ENCODE measurements at places on chromosomes 2 and 18. TPM values are rescaled to one million over a fixed set of nuclear protein-coding genes. Genes with fewer than 3 reads are reported as not detected.
A peak's percentile ranks its signal among the peaks of the same experiment; 100 is the strongest.

DNA sequence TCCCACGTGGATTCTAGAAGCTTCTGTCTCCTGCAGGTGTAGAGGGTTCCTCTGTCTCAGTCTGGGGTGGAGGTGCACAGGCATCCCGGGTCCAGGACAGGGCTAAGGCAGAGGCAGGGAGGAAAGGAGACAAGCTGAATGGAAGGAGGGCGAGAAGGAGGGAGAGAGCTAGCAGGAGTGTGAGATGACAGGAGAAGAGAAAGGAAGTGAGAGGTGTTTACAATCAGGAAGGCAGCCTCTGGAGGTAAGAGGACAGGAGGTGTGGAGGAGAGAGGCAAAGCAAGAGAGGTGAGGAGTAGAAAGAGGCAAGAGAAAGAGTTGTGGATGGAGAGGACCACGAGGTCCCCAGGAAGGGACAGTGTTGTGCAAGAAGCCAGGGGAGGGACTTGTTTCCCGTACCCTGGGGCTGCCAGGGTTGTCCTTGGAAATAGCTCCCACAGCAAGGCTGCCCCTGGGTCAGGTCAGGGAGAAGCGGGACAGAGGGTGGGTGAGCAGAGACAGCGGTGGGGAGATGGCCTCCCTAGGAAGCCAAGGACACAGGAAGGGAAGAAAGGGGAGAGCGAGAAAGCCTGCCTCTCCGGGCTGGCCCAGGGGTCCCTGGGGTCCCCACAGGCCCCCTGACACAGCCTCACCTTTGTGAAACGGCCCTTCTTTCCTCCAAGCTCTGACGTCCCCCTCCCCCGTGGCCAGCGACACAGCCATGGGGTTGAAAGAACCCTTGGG lies 136.9 kb downstream of the CYP26B1 start:
- no peak for DNase-seq

ERMN gene
- not detected for polyA plus RNA-seq

DNA sequence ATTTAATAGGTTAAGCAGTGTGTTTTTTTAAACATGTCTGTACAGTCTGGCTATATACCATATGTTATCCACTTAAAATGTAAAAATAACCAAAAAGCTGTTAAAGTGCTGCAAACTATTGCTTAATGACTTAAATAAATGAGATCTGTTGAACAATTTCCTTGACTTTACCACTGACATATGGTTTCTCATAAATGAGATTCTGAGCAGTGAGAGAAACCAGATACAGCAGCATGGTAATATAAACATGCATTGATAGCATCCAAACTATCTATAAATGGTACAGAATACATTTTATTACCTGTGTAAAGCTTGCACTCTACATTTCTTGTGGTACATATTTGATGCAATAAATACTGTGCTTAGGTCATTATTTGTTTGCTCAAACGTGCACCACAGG lies 36.3 kb upstream of the TTC21B start:
- DNase-seq = no peak

LHCGR gene
- polyA plus RNA-seq = not detected

DNA sequence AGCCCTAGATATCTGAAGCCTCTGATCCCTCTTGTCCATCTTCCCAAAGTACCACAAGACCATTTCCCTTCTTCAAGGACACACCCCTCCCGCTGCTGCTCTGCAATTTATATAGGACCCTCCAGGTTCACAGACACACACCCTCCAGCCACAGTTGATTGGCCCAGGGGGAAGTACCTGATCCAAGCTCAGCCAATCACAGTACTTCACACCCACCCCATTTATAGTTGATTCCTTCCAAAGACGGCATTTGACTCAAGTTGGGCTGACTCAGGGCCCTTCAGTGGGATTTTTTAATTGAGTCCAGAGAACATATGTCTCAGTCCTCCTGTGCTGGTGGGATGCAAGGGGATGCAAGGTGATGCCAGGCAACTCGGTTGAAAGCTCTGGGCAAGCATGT lies 59.2 kb downstream of the GYPC start:
- no peak for DNase-seq

DNA sequence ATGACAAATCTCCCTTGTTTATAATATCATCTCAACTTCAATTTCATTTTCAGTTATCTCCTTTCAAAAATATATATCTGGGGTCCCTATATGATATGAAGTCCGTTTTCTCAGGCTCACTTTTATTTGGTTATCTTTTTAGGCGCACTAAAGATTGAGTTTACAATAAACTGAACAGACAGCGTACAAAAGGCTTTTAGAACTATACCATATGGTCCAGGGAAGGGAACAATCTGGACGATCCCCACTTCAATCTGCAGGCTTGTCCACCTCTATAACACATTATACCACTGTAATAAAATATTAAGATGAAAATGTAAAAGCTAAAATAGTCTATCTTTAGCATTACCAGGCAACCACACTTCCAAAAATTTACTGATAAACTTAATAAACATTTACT lies 289.9 kb downstream of the ZEB2 start:
- DNase-seq = no peak

- DNase-seq = peak; percentile 96
These were observed 5.5 kb upstream of the ID2 start for GRCh38 chr2:8676191-8676920.

GRCh38 chr18:23451491-23451890 lies 1.6 kb upstream of the RIOK3 start:
- no peak for DNase-seq

RBM45 gene
- polyA plus RNA-seq = 5.4 TPM

- no peak for DNase-seq
These were observed 13.3 kb downstream of the TMEM177 start for GRCh38 chr2:119692310-119692709.

DNA sequence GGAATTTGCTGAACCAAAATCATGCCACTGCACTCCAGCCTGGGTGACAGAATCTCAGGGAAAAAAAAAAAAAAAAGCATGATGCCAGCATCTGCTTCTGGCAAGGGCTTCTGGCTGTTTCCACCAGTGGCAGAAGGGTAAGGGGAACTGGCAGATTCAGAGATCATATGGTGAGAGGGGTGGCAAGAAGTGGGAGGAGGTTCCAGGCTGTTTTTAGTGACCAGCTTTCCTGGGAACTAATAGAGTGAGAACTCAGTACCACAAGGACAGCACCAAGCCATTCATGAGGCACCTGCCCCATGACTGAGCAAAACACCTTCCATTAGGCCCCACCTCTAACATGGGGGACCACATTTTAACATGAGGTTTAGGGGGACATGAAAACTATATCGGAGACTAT lies 18.4 kb upstream of the CLASP1 start:
- DNase-seq = no peak

GATA6 gene
- polyA plus RNA-seq = 16.0 TPM

- DNase-seq = no peak
These were observed 3.0 kb upstream of the GLI2 start for GRCh38 chr2:120732506-120733237.

- DNase-seq = no peak
These were observed 18.0 kb downstream of the FBXO41 start for GRCh38 chr2:73266061-73266901.

GRCh38 chr2:100742277-100743254 lies 77.4 kb upstream of the NPAS2 start:
- no peak for DNase-seq

EVX2 gene
- polyA plus RNA-seq = not detected

EPAS1 gene
- 213 TPM for polyA plus RNA-seq

- DNase-seq = no peak
These were observed 1304.4 kb upstream of the ACVR2A start for GRCh38 chr2:146540271-146540932.

GRCh38 chr2:69565431-69565839 lies 78.1 kb downstream of the AAK1 start:
- DNase-seq = peak; percentile 65

MALL gene
- polyA plus RNA-seq = 6.2 TPM

- DNase-seq = no peak
These were observed 92.6 kb upstream of the TFCP2L1 start for GRCh38 chr2:121377646-121378045.

DNA sequence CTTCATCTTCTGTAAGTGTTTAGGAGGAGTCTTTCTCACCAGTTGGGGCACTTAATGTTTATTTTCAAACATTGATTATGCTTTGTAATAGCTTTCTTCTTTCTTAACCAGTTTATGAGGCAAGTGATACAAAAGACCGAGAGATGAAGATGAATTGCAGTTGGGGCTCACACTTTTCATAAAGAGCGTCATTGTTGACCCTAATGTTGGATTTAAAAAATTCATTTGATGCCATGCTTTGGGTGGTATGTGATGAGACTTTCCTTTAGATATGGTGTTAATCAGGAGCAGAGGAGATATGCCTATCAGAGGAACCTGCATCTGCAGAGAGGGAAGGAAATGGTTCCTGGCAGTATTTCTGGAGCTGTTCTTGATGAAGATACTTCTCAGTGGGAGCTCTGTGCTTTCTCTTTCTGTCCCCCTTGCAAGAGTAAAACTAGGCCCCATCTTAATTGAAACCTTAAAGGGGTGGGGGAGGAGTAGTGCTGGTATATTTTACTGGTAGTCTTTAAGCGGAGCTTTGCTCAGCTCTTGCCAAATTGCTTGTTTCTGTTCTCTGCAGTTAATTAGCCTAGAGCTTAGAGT lies 2.3 kb downstream of the EML4 start:
- no peak for DNase-seq

GNLY gene
- 0.43 TPM for polyA plus RNA-seq

Data from aorta (tissue), 5 donors.